ENCODE measurements at places on chromosomes 2 and 18.

DNA sequence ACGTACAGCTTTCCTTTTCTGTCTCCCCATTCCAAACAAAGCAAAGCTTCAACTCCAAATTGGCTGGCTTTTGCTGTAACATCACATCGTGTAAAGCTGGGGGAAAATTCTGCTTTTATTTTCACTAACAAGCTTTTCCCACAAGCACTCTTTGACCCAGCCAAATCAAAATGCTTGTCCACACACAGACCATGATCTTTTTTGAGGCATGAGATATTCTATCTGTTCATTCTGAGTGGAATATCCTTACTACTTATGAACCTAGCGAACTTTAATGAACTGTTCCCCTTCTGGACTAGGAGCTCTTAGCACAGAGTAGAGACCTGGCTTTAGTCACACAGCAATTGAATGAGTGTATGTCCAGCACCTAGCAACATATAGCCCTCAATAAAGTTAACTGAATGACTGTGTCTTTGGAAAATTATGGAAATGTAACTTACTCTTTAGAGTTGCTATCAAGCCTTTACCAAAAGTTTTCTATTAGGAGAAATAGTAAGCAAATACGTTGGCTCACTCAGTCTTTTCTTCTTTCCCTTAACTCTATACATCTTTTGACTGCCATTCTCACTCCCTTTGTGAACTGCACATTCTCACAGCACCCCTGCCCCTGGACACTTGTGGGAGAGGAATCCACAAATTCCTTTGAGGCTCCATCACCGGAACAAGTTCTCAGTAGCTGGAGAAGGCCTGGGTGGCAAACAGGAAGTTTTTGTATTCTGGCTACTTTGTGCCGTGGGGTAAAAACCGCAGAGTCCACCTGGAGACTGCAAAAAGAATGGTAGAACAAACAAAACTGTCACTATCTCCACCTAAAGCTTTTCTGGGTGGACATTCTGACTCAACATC is 1.3 kb upstream of the UBE2E3 start:
- peak overlapping the region; percentile 54 for H3K27ac ChIP-seq
- H3K4me1 ChIP-seq: peaks cover 15% of the 10 kb centered on the region

DNA sequence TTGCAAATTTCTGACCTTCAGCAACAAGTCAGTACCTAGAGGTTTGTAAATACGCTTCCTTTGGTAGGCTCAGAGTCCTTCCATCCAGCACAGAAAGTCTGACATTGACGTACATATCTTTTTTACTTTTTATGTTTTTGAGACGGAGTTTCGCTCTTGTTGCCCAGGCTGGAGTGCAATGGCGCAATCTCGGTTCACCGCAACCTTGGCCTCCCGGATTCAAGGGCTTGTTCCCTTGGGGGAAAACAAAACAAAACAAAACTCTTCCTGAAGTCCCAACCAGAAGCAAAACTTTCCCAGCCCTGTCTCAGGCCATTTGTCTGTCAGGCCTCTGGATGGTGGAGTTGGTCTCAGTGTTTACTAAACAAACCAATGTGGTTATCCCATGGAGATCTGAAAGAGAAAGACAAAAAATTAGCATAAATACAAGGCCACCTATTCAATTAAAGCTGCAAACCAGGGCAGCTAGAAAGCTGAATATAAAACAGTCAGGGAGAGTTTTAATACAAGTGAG is 29.6 kb upstream of the ATL2 start:
- no peaks in the 10 kb centered on the region for H3K4me1 ChIP-seq
- H3K27ac ChIP-seq: no peak overlapping the region
- DNase-seq: no peak
- H3K36me3 ChIP-seq: no peaks in the 10 kb centered on the region

GRCh38 chr2:43391201-43391877 is 164.9 kb upstream of the ZFP36L2 start:
- H3K27ac ChIP-seq: no peak overlapping the region
- H3K4me3 ChIP-seq: no peak overlapping the region
- no peak for DNase-seq
- no peaks in the 10 kb centered on the region for H3K27me3 ChIP-seq
- peaks cover 2% of the 10 kb centered on the region for H3K36me3 ChIP-seq
- peaks cover 2% of the 10 kb centered on the region for H3K4me1 ChIP-seq

- peaks cover 9% of the 10 kb centered on the region for H3K4me1 ChIP-seq
- no peak overlapping the region for H3K4me3 ChIP-seq
- DNase-seq: no peak
- no peaks in the 10 kb centered on the region for H3K36me3 ChIP-seq
- no peaks in the 10 kb centered on the region for H3K27me3 ChIP-seq
Measured at GRCh38 chr2:119837759-119838158, 78.0 kb downstream of the PTPN4 start.

- H3K27ac ChIP-seq: no peak overlapping the region
- H3K27me3 ChIP-seq: peaks cover 2% of the 10 kb centered on the region
- H3K36me3 ChIP-seq: no peaks in the 10 kb centered on the region
- H3K4me1 ChIP-seq: peaks cover 2% of the 10 kb centered on the region
Measured at GRCh38 chr2:25041307-25041927, 459 bp upstream of the EFR3B start.

DNA sequence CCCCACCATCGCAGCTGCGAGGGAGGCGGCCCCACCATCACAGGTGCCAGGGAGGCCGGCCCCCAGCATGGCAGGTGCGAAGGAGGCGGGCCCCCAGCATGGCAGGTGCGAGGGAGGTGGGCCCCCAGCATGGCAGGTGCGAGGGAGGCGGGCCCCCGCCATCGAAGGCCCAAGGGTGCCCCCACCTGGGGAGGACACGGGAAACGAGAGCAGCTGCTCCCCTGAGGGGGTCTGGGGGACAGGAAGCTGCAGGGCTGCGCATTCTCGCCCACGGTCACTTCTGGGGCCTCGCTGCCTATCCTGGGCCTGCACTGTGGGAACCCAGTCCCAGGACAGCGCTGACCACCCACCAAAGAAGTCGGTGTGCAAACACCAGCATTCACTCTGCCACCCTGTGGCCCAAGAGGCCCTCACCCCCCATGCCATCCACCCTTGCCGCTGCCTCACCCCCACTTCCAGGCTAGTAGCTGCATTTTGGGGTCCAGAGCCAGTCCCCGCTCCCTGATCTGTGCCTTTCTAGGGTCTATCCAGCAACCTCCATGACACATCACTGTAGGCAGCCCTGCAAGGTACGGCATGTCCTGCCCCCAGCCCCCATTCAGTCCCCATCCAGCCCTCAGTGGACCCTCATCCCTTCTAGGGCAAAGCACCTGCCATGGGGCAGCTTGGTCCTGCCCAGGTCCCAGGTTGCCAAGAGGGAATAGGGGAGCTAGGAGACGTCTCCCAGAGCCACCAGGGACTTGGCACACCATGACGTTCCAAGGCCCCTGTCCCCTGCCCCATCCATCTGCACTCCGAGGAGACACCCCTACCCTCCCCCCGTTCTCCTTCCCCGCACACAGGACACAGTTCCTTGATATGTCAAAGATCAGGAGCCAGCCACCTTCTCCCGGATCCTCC is 24.0 kb upstream of the GPC1 start:
- DNase-seq: no peak
- no peaks in the 10 kb centered on the region for H3K4me1 ChIP-seq
- peaks cover 19% of the 10 kb centered on the region for H3K27me3 ChIP-seq
- no peak overlapping the region for H3K27ac ChIP-seq
- H3K4me3 ChIP-seq: no peak overlapping the region
- H3K36me3 ChIP-seq: no peaks in the 10 kb centered on the region

DNA sequence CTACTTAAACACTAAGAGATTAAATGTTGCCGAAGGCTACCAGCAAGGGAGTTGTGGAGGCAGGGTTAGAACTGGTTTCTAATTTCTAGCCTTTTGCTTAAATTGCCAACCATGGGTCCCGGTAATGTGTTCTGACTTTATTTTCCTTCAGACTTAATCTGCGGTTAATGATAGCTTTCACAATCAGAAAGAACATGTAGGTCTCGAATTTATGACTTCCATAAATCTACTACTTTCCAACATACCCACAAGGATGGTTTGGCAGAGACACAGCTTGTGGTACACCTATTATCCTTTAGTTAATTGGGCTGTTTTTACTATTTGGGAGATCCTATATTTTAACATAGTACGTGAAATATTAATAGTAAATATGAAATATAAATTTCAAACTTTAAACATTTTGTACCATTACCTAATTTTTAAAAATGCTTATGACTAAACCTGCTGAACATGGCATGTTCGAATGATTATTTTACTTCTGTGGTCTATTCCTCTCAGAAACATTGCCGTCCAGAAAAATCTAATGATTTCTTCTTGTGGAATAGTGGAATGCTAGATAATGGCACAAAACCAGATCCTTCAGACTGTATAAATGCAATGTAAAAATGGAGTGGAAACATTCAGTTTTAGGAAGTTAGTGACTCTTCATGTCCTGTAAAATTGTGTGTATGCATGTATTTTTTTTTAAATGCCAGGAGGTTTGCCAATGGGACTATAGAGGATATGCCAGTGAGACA is 41.3 kb downstream of the PARD3B start:
- H3K36me3 ChIP-seq: no peaks in the 10 kb centered on the region
- no peak for DNase-seq
- H3K4me1 ChIP-seq: no peaks in the 10 kb centered on the region
- H3K27me3 ChIP-seq: no peaks in the 10 kb centered on the region

DNA sequence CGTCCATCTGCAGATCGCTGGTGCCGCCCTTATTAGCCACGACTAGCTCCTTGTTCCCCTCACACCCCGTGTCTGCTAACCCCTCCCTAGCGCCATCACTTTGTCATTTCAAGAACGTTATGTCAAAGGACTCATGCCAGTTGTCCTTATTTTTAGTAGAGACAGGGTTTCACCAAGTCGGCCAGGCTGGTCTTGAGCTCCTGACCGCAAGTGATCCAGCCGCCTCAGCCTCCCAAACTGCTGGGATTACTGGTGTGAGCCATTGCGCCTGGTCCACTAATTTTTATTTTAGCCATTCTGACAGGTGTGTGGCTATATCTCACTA is 138.9 kb upstream of the HDAC4 start:
- peaks cover 37% of the 10 kb centered on the region for H3K27me3 ChIP-seq
- no peaks in the 10 kb centered on the region for H3K4me1 ChIP-seq
- DNase-seq: no peak
- H3K4me3 ChIP-seq: no peak overlapping the region
- no peaks in the 10 kb centered on the region for H3K36me3 ChIP-seq

GRCh38 chr2:138504546-138505235 is 3.1 kb downstream of the SPOPL start:
- H3K4me1 ChIP-seq: peaks cover 13% of the 10 kb centered on the region
- no peak overlapping the region for H3K4me3 ChIP-seq
- H3K27ac ChIP-seq: no peak overlapping the region
- H3K27me3 ChIP-seq: no peaks in the 10 kb centered on the region

- H3K27ac ChIP-seq: no peak overlapping the region
- no peaks in the 10 kb centered on the region for H3K36me3 ChIP-seq
- DNase-seq: no peak
Measured at GRCh38 chr18:45557287-45557686, 58.0 kb upstream of the SLC14A2 start.

DNA sequence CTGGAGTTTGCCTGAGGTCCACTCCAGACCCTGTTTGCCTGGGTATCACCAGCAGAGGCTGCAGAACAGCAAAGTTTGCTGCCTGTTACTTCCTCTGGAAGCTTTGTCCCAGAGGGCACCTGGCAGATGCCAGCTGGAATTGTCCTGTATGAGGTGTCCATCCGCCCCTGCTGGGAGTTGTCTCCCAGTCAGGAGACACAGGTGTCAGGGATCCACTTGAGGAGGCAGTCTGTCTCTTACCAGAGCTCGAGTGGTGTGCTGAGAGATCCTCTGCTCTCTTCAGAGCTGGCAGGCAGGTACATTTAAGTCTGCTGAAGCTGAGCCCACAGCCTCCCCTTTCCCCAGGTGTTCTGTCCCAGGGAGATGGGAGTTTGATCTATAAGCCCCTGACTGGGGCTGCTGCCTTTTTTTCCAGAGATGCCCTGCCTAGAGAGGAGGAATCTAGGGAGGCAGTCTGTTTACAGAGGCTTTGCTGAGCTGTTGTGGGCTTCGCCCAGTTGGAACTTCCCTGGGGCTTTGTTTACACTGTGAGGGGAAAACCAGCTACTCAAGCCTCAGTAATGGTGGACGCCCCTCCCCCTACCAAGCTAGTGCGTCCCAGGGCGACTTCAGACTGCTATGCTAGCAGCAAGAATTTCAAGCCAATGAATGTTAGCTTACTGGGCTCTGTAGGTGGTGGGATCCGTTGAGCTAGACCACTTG is 34.7 kb downstream of the TFPI start:
- H3K27me3 ChIP-seq: peaks cover 2% of the 10 kb centered on the region
- no peak overlapping the region for H3K27ac ChIP-seq
- no peaks in the 10 kb centered on the region for H3K36me3 ChIP-seq
- H3K4me1 ChIP-seq: no peaks in the 10 kb centered on the region

DNA sequence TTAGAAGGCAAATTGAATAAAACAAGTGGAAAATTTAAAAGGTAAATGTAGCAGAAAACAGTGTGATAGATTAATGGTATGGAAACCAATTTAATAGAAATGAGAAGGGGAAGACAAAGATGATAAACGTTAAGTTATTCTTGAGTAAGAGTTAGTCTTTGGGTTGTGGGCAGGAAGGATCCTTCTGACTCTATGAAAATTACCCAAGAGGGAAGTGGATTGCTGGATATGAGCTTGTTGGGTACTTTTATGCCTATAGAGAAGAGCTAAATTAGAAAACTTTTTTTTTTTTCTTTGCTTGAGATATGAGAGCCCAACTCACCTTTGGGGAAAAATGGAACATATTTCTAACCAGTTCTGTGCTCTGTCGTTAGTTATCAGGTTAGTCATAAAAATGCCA is 144.0 kb downstream of the LDLRAD4 start:
- no peaks in the 10 kb centered on the region for H3K36me3 ChIP-seq
- H3K27ac ChIP-seq: no peak overlapping the region
- DNase-seq: no peak
- H3K4me3 ChIP-seq: no peak overlapping the region

DNA sequence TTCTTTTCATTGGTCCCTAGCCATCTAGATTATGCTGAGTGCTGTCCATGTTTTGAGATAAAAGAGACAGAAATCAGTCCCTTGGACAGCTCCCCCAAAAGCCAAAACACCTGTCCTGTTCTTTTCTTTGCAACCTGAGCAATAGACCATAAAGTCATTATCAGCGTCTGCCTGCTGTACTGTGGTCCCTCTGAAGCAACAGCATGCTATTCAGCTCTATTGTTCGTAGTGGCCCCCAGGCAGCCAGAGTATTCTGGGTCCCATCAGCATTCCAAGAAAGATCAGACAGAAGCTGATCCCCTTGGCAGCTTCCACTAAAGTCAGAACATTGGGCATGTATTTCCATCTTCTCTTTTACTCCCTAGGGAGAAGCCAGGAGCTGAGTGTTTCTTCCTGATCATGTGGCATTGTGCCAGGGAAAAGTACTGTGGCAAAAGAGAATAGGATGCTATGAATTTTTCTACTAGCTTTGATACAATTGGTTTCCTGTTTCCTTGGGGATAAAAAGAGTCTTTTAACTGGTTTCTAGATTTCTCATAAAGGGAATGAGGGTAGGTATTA is 33.6 kb upstream of the ZSWIM2 start:
- no peaks in the 10 kb centered on the region for H3K36me3 ChIP-seq
- no peak for DNase-seq
- H3K27ac ChIP-seq: no peak overlapping the region
- no peaks in the 10 kb centered on the region for H3K4me1 ChIP-seq
- no peak overlapping the region for H3K4me3 ChIP-seq
- no peaks in the 10 kb centered on the region for H3K27me3 ChIP-seq

DNA sequence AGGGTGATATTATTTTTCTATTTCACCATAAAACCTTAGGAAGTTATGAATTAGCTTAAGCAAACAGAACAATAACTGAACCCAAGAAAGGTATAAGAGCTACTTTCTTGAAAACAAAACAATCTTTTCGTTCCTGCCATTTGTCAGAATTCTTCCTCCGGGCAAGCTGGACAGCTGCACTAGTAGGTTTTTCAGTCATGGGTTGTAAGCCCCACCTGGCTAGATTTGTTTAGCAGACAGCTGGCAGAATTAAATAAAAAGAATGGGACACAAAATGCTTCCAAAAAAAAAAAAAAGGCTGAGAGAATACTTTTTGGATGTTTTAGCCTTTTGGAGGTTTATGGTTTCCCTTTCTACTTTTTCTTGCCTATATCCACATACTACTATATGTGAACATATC is 694.1 kb downstream of the ARHGAP15 start:
- no peaks in the 10 kb centered on the region for H3K36me3 ChIP-seq
- DNase-seq: no peak
- H3K27ac ChIP-seq: no peak overlapping the region
- no peaks in the 10 kb centered on the region for H3K4me1 ChIP-seq

Data from T-cell (primary cell).